Fibroblast of villous mesenchyme (primary cell): ENCODE measurements at places on chromosomes 5 and 9.
A peak's percentile ranks its signal among the peaks of the same experiment; 100 is the strongest.

DNA sequence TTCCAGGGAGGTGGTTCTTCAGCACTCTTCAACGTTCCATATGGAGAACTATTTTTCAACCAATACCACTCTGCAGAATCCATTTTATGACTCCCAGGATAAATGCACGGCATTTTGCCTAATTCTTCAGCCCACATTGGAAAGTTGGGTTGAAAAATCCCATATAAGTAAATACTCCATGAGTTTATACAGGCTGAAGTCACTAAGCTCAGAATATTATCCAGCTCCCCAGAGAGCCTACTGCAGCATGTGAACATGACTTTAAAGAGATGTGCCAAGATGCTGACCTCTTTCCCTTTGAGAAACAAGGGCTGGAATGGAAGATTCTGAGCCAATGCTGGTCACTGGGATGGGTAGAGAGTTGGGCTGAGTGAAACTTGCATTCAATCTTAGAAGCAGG lies 111.9 kb upstream of the SLIT3 start:
- no peak for DNase-seq

GRCh38 chr5:97554977-97555643 lies 372.1 kb upstream of the RIOK2 start:
- DNase-seq: no peak

DNA sequence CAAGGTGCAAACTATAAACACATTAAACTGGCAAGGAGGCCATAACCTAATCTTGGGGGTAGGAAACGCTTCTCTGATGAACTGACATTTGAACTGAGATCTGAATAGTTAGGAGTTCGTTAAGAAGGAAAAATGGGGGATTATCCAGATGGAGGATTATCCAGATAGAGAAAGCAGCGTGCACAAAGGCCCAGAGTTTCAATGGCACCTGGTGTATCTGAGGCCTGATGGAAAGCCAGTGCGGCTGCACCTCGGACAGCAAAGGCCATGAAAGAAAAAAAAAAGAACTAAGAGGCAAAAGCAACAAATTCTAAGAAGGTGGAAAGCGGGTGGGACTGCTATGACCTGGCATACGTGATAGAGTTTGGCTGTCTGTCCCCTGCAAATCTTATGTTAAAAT lies 13.0 kb upstream of the CTNNAL1 start:
- DNase-seq: no peak

- no peak for DNase-seq
Observed at GRCh38 chr5:52754051-52754450, 33.7 kb upstream of the ITGA1 start.

DNA sequence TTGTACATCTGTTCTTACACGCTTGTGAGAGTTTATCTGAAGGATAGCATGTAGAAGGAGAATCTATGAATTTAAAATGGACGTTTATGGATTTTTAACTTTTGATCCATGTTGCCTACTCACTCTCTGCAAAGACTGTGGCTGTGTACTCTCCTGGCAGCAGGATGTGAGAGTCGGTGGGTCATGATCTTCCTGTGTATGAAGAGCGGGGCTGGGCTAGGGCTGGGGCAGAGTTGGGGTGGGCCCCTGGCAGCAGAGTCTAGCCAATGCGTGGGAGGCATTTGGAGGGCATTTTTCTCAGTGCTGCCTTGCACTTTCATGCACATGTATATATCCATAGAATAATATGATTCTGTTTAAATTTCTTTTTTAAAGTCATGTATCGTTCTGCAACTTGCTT lies 24.0 kb upstream of the DAB2IP start:
- no peak for DNase-seq

DNA sequence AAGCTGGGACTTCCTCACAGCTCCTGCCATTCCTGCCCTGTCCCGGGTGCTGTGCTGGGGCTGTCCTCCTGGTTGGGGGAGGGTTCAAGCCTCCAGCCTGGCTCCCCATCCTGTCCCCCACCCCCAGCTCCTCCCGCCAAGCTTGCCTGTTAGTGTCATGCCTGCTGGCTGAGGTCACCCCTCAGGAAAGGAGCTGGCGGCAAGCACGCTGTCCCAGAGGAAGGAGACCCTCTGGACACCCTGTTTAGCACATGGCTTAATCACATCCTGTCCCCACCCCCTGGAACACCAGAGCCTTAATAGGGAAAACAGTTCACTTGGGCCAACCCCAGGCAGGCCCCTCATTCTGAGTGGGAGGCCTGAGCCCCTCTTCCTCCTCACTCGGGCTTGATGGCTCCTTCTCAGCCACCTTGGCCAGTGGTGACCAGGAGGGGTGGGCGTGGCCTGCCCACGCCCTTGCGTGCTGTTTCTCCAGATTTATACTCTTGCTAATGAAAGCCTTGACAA lies 9.2 kb upstream of the PHYHD1 start:
- peak; percentile 40 for DNase-seq

DNA sequence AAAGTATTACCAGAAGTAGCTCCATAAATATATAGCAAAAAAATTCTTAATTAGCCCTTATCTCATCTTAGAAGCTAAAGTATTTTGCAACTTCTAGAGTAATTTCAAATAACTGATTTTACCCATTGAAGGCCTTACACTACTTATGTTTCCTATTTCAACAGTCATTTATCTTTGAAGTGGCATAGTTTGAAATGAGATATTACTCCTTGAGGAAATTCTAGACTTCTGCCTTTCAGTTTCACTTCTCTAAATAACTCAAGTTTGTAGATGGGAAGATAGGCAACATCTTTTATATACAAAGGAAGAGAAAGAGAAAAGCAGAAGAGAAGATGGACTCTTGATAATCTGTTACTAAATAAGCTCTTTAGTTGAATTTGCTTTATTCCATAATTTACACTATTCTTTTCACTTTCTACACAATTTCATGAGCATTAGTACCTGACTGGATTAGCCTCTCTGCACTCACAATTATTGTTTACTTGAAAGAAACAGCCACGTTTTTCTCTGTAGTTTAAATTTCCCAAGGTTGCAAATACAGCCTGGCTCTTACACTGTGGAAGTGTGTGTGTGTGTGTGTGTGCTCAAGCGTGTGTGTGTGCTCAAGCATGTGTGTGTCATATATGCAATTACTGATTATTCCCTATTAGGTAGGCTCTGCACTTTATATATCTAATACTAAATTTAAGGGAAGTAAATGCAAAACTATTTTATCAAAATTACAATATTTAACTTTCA lies 60.6 kb upstream of the EMB start:
- DNase-seq: no peak

- no peak for DNase-seq
Observed at GRCh38 chr5:125143011-125143410, 396.6 kb upstream of the ZNF608 start.

- DNase-seq: no peak
Observed at GRCh38 chr9:75912951-75913350, 22.5 kb downstream of the PCSK5 start.

- no peak for DNase-seq
Observed at GRCh38 chr9:5516453-5517220, 6.3 kb downstream of the PDCD1LG2 start.
